ENCODE measurements at places on chromosomes 11 and 22.

- peak; percentile 56 for DNase-seq
Measured at GRCh38 chr22:36365020-36365411, 22.8 kb downstream of the MYH9 start.

- no peak for DNase-seq
Measured at GRCh38 chr22:47659467-47660223, 897.2 kb downstream of the TBC1D22A start.

GRCh38 chr11:130151196-130151595 is 8.4 kb upstream of the ST14 start:
- no peak for DNase-seq

DNA sequence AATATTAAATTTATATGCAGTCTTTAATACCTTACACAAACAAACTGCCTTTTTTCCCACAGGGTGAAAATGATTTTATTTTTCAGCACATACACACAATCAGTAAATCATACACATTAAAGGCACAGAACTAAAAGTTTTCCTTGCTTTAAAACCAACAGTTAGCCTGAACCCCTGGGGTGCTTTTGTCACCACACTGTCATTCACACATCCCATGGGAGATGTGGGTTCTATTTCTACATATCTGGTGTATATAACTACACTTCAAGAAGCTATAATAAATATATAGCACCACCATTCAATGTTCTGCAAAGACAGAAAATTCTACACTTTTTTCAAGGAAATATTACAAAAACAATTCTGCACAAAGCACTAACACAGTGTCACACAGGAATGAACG is 197.0 kb downstream of the GUCY1A2 start:
- DNase-seq: no peak

DNA sequence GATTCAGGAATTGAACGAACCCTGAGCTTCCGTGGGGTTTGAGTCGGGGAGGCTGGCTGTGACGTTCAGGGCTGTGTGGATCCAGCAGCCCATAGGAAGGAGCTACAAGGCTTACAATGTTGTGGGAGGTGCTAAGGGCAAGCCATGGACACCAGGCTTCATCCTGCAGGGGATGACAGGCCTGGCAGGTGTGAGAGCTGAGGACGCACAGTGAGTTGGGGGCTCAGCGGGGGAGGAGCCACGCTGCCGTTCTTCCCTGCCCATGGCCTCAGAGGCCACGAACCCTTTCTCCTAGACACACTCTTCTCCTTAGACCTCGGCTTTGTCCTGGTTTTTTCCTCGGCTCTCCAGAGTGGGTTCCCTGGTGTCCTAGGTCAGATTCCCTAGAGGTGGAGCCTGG is 113.3 kb upstream of the SLC22A12 start:
- no peak for DNase-seq

DNA sequence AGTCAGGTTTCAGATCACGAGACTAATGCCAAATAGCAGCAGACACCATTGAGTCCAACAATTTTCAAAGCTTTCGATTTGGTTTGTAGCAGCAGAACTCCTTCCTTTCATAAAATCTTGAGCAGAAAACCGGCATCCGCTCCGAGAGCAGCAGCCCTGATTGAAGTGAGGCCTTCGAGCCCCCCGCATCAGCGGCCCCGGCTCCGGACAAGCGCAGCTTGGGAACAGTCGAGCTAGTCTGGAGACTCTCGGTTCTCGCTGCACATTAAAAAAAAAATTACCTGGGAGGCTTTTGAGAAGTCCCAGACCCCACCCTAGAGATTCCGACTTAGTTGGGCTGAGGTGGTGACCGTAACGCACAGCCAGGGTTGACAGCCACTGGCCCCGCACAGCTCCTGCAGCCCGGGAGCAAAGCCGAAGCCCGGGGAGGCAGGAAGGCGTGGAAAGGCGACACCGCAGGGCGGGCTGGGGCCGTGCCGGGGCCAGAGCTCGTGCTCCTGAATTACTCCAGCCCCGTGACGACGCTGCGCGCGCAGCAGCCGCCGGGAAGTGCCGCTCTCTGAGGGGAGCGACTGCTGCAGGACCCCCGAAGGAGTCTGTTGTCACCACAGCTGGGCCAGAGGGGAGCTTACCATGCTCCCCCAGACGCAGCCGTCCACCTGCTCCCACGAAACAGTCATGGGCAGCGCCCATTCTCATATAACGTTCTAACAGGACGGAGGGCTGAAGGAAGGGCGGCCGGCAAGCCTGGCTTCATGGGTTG is 57.8 kb downstream of the SPATA19 start:
- no peak for DNase-seq

DNA sequence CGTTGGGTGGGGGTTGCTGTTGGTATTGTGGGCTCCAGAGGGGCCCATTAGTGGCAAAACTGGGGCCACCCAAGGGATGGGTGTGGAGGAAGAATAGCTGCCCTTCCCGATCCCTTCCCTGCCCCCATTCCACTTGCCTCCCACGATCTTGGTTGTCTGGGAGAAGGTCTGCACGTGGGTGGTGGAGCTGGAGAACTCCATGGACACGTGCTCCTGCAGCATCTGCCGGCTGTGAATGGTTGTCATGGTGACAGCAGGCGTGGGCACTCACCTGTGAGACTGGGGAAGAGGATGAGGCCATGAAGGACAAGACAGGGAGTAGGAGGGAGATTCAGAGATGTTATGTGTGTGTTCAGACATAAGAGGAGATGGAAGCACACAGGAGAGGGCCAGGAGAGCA is 2.0 kb downstream of the IGSF22 start:
- DNase-seq: no peak

GRCh38 chr22:42844756-42845155 is 12.3 kb downstream of the ARFGAP3 start:
- DNase-seq: no peak

- no peak for DNase-seq
Measured at GRCh38 chr11:77590194-77590782, 535 bp downstream of the AQP11 start.

DNA sequence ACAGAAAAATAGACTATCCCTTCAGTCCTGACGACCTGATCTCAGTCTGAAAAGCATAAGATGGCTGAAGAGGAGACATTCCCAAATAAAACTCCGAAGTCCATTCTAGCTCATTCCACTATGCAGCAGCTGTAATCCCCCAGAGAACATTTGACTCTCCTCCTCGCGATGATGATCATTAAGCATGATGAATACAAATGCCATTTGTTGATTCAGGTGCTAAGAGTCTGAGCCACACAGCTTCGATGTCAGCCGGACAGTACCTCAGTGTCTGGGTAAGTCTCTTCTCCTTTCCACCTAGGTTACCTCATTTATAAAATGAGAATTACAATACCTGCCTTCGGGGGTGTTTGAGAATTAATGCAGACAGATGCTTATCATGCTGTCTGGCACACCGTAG is 94.8 kb downstream of the TENM4 start:
- DNase-seq: no peak

- DNase-seq: no peak
Measured at GRCh38 chr11:7291100-7291829, 39.6 kb downstream of the SYT9 start.

GRCh38 chr11:72327606-72328005 is 83.6 kb upstream of the PHOX2A start:
- DNase-seq: no peak

- DNase-seq: peak; percentile 93
Measured at GRCh38 chr11:126310200-126310991, 6.5 kb downstream of the DCPS start.

GRCh38 chr11:113477321-113477720 is 2.1 kb upstream of the DRD2 start:
- DNase-seq: no peak

DNA sequence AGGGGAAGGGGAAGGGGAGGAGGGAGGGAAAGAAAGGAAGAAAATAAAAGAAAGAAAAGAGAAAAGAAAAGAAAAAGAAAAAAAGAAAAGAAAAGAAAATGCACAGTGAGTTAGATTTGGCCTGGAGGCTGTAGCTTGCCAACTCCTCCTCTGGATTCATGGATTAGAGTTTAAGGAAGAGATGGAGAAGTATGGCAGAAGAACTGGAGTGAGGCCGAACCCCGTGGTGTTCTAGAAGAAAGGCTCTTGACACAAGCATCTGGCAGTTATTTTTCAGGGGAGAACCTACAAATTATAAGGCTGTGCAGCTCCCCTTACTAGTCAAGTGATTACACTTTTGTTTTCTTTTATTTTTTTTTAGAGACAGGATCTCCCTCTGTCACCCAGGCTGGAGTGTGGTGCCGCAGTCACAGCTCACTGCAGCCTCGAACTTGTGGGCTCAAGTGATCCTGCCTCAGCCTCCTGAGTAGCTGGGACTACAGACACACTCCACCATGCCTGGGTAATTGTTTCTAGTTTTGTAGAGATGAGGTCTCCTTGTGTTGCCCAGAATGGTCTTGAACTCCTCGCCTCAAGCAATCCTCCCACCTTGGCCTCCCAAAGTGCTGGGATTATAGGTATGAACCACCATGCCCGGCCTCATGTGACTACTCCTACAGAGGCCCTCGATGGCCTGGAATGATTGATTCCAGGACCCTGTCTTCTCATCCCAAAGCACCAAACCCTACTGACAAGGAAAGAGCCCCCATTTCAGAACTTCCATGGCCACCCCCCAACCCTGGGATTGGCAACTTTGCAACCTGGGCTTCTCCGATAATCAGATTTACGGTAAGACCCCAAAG is 19.5 kb downstream of the ZNF74 start:
- DNase-seq: no peak

DNA sequence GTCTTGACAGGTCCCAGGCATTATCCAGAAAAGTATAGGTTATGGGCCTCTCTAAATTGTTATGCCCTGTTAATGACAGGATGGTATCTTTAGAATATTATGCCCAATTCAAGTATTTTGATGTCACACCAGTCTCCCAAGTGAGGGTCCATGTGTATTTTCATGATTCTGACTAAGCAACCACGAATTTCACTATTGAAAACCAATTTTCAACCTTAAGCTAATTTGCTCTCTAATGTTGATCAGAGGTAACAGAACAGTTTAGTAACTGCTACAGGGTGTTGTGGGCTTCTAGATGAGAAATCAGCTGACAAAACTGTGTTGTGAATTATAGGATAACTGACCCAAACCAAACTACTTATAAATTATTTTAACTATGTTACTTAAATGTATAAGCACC is 48.0 kb upstream of the SORL1-AS1 start:
- no peak for DNase-seq

GRCh38 chr11:67996622-67997474 is 7.0 kb downstream of the UNC93B1 start:
- DNase-seq: peak; percentile 68

- DNase-seq: no peak
Measured at GRCh38 chr11:64348383-64349024, 8.5 kb downstream of the CCDC88B start.

DNA sequence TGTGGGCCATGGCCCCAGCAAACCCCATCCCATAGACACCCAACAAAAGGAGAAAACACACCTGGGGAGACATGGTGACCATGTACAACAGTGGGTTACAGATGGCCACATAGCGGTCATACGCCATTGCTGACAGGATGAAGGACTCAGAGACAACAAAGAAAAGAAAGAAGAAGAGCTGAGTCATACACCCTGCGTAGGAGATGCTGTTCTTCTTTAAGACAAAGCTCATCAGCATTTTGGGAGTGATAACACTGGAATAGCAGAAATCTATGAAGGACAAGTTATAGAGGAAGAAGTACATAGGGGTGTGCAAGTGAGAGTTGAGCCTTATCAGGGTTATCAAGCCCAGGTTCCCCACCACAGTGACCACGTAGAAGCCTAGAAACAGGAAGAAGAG is 4.9 kb downstream of the OR8B8 start:
- DNase-seq: peak; percentile 97

DNA sequence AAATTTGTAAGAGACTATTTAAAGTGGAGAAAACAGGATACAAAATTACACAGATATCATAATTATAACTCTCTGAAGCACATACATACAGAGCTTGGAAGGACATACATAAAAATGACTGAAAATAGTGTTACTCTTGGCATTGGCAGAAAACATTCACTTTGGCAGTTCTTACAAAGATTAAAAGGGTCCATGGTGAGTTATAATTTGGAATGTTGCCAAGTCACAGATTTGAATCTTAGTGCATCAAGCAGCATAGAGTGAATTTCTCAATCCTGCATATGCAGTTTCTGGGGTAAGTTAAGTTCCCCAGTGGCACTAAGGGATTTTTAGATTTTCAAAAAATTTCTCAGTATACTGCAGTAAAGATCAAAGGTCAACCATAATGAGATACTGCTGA is 115.9 kb downstream of the CCDC81 start:
- DNase-seq: peak; percentile 65

- DNase-seq: peak; percentile 56
Measured at GRCh38 chr22:46052801-46053562, 76.0 kb upstream of the WNT7B start.

DNA sequence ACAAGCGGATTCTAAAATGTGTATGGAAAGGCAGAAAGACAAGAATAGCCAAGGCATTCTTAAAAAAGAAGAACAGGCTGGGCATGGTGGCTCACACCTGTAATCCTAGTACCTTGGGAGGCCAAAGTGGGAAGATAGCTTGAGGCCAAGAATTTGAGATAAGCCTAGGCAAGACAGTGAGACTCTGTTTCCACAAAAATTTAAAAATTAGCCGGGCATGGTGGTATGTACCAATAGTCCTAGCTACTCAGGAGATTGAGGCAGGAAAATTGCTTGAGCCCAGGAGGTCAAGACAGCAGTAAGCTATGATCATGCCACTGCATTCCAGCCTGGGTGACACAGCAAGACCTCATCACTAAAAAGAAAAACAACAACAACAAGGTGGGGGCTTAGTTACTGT is 46.0 kb upstream of the PPP2R1B start:
- no peak for DNase-seq

GRCh38 chr11:58575377-58576020 is at the start of gene LPXN:
TSS of gene LPXN (minus strand) at chr11:58575856. CDS start at chr11:58575772, 84 bp downstream.
- peak; percentile 80 for DNase-seq

GRCh38 chr11:132080127-132080526 is 709.7 kb downstream of the NTM start:
- no peak for DNase-seq

GRCh38 chr11:61361741-61362541 is at the start of the genes CYB561A3 and TMEM138:
TSS of gene CYB561A3 (minus strand) at chr11:61361882. CDS start at chr11:61356713, 5,169 bp downstream.
TSS of gene TMEM138 (plus strand) at chr11:61362374. CDS start at chr11:61364391, 2,017 bp downstream.
- peak; percentile 97 for DNase-seq

- DNase-seq: peak; percentile 83
Measured at GRCh38 chr11:115765803-115766239, 261.6 kb upstream of the CADM1 start.

- DNase-seq: peak; percentile 22
Measured at GRCh38 chr11:109756521-109756920, 334.5 kb downstream of the C11orf87 start.

DNA sequence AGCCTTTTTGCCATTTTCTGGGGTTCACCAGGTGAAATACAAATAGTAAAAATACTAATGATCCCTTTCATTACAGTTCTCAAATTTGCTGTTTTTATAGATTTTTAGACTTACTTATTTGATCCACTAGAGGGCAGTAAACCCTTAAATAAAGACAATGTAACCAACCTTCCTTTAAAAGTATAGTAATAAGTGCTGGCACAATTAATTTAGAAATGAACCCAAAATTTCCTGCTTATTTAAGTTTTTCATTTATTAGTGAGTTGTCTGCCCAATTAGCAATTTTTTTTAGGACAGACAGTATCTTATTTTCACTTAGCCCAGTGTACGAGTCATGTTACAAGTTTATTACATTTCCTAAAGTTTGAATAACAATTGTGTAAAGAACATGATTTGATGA is 4.7 kb downstream of the DDIAS start:
- peak; percentile 87 for DNase-seq

- DNase-seq: no peak
Measured at GRCh38 chr11:62930157-62930556, 9.0 kb upstream of the CHRM1 start.

Measured in OCI-M1 (cell line).